ENCODE measurements at places on chromosomes 6 and 20. TPM values are rescaled to one million over a fixed set of nuclear protein-coding genes. Genes with fewer than 3 reads are reported as not detected.

- no peak for DNase-seq
Measured at GRCh38 chr6:3079682-3080081, 11.4 kb downstream of the RIPK1 start.

GRCh38 chr6:111329882-111330633 lies 153.0 kb downstream of the REV3L start:
- no peak for DNase-seq

- DNase-seq: peak; percentile 88
Measured at GRCh38 chr6:3341467-3341866, 82.7 kb downstream of the PSMG4 start.

GRCh38 chr6:14765106-14765505 lies 480.8 kb upstream of the JARID2 start:
- peak; percentile 23 for DNase-seq

The PAK5 gene
- not detected for total RNA-seq

GRCh38 chr6:79833264-79833963 lies 113.9 kb downstream of the ELOVL4 start:
- no peak for DNase-seq

GRCh38 chr6:98847779-98848538 lies 13.6 kb downstream of the POU3F2 start:
- DNase-seq: no peak

- DNase-seq: no peak
Measured at GRCh38 chr20:62693524-62693922, 15.1 kb upstream of the NTSR1 start.

DNA sequence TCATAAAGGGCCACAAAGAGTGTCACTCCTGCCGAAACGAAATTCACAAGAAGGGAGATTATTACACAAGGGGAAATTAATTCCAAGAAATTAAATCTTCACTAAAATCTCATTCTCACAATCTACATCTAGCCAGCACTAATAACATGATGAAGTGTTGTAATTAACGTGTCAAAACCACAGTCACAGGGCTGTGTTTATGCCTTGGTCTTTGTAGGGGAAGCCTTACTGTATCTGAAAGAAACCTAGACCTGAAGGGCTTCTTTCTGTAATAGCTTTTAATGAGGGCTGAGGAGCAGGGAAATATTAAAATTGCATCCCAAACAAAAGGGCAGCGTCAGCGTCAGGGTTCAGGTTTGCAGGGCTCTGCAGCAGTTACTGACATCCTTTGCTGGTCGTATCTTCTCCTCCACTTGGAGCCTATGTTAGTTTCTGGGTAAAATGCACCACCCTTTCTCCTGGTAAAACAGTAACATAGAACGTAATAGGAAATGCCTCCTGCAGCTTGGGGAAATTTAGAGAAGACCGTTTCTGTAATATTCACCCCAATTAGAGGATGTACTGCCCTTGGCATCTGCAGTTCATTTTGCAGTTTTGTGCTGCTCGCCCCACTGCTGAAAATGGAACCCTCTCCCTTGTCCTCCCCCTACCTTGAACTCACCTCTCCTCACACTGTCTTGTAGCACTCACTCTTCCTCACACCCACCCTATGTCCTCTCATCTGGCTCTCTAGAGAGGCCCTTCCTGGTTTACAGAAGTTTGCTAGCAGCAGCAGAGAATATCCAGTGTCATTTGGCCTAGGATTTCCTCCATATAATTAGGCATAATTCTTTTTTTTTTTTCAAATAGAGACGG lies 109.0 kb upstream of the TRAF3IP2 start:
- no peak for DNase-seq

DNA sequence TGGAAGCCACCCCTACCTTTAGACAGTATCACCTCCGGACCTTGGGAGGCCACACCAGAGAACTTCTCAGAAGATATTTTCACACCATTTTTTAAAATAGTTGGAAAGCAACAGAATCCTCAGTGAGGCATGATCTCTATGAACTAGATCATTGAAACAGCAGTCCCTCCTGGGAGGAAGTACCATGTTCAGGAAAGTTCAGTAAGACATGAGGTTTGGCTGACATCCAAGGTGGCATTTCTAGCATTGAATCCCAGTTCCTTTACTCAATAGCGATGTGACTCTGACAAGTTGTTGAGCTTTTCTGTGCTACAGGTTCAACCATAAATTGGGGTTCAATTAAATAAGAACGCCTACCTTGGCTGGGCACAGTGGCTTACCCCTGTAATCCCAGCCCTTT lies 169.0 kb downstream of the TBC1D7 start:
- no peak for DNase-seq

GRCh38 chr20:3505148-3505547 lies 34.3 kb downstream of the ATRN start:
- no peak for DNase-seq

DNA sequence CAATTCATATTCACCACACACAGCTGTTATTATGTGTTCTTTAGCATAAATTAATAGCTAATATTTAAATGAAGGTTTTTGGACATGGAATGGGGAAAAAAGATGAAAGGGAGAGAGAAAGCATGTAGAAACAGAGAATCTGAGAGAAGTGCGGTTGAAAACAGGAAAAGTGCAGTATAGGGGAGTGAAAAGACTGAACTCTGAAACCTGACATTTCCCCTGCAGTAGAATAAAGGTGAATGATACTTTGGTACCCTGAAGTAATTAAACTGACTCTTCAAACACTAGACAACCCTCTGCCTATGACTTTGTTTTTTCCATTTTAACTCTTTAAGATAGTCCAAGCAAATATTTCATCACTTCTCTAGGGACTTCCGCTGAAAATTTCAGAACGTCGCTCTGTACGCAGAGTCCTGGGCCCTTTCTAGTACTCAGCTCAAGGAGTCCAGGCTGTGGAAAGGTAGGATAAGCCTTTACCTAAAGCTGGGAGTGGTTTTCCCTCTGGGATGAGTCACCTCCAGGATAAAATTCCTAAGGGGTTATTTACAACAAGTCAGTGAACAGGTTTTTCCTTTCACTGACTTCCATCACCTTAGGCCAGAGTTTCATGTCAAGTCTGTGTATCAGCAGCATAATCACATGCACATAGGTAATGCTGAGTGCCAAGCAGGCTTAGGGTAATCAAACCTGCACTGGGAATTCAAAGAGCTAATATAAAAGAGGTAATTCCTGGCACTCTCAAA lies 614.5 kb downstream of the PKHD1 start:
- no peak for DNase-seq

The DLL1 gene
- 4.9 TPM for total RNA-seq

GRCh38 chr6:113907102-113907815 lies 50.1 kb downstream of the MARCKS start:
- peak; percentile 63 for DNase-seq

The OTOR gene
- not detected for total RNA-seq

Measured in fibroblast of the aortic adventitia (primary cell).